ENCODE measurements at places on chromosomes 1 and 21.

DNA sequence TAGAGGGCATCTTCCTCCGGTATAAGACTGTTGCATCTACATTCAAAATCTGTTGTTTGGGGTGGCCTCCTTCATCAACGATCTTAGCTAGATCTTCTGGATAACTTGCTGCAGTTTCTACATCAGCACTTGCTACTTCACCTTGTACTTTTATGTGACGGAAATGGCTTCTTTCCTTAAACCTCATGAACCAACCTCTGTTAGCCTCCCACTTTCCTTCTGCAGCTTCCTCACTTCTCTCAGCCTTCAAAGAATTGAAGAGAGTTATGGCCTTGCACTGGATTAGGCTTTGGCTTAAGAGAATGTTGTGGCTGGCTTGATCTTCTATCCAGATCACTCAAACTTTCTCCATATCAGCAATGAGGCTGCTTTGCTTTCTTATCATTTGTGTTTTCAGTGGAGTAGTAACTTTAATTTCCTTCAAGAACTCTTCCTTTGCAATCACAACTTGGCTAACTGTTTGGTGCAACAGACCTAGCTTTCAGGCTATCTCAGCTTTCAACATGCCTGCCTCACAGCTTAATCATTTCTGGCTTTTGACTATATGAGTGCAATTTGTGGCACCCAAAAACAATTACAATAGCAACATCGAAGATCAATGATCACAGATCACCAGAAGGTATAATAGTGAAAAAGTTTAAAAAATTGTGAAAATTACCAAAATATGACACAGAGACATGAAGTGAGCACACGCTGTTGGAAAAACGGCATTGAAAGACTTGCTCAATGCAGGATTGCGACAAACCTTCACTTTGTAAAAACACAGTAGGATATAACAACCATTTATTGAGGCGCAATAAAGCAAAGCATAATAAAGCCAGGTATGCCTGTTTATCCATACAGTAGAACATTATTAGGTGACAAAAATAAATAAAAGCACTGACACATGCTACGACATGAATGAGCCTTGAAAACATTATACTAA, 56.7 kb upstream of the GFI1 start:
- DNase-seq: no peak

- DNase-seq: no peak
Measured at GRCh38 chr1:53308506-53308905, 19.4 kb downstream of the LRP8 start.

DNA sequence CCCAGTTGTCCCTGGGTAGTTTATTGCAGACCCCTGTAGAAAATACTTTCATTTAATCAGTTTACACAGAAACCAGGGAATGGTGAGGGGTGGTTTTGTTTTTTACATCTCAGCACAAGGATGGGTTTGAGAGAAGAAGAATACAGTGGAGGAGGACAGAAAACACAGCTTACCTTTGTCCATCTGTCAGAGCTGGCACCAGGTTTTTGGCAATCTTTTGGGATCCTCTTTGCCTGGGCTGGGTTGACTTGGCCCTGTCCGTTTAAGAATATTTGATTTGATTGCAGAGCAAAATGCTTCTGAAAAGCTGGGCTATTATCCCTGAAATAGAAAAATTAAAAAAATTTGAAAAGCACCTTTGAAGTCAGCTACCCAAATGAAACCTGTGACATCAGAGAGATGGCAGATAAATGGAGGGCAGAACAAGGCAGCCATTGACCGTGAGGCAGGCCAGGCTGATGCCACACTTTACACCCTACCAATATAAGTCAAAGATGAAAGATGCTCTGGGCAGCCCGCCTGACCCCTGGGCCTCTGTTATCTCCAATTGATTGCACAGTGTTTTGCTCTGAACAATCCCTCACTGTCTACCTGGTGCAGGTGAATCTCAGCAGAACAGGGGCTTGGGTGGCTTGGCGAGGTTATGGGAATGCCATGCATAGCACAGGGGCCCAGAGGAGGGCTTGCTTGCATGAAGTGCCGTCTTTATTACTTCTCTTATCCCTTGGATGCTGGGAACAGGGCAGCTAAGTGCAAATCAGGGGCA, 218.8 kb downstream of the LMX1A start:
- no peak for DNase-seq

DNA sequence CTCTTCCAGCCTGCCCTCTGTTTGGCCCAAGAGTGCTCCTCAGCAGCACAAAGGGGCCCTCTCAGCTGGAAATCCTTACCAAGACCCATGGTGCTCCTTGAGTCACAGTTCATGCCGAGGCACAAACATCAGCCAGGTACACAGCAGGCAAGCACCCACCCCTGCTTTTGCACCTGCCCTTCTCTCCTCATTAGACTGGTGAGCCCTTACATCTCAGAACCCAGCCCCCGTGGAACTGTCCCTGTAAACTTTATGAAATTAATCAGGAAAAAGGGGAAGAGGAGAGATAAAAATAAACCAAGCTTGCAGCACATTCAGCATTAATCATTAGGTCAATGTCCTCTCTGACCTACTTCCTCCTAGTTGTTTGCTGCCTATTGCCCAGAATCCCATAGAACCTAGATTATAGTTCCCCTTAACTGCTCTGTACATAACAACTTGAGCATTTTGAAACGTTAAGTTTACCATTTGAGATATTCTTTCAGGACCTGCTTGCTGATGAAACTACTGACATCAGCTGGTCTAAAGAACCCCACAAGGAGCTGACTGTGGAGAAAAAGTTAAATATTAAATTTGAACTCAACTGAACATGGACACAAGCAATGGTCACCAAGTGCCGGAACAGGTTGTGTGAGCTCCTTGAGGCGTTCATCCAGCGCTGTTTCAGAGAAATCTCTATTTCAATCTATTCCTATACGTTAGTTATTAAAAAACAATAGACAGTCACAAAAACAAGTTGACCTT, 738.4 kb downstream of the MATN1 start:
- no peak for DNase-seq

DNA sequence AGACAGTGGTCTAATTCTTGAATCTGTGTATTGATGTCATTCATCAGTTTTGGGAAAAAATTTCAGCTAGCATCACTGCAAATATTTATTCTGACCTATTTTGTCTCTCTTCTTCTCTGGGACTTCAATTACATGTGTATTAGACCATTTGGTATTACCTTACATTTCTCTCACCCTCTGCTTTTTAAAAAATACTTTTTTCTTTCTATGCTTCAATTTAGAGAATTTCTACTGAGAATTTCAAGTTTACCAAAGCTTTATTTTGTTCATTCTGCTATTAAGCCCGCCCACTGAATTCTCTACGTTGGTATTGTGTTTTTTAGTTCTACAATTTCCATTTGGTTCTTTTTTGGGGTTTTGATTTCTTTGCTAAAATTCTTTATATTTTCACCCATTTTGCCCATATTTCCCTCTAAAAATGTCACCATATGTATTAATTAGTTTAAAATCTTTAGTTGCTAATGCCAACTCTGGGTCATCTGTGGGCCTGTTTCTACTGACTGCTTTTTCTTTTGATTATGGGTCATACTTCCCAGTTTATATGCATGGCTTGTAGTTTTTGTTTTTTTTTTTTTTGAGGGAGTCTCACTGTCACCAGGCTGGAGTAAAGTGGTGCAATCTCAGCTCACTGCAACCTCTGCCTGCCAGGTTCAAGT, 212.0 kb downstream of the DYRK1A start:
- DNase-seq: no peak

GRCh38 chr1:25137106-25137505, 95.2 kb downstream of the SYF2 start:
- no peak for DNase-seq

- DNase-seq: no peak
Measured at GRCh38 chr1:232457595-232457994, 172.3 kb downstream of the SIPA1L2 start.

GRCh38 chr1:208909011-208909984, 665.1 kb upstream of the PLXNA2 start:
- DNase-seq: no peak

DNA sequence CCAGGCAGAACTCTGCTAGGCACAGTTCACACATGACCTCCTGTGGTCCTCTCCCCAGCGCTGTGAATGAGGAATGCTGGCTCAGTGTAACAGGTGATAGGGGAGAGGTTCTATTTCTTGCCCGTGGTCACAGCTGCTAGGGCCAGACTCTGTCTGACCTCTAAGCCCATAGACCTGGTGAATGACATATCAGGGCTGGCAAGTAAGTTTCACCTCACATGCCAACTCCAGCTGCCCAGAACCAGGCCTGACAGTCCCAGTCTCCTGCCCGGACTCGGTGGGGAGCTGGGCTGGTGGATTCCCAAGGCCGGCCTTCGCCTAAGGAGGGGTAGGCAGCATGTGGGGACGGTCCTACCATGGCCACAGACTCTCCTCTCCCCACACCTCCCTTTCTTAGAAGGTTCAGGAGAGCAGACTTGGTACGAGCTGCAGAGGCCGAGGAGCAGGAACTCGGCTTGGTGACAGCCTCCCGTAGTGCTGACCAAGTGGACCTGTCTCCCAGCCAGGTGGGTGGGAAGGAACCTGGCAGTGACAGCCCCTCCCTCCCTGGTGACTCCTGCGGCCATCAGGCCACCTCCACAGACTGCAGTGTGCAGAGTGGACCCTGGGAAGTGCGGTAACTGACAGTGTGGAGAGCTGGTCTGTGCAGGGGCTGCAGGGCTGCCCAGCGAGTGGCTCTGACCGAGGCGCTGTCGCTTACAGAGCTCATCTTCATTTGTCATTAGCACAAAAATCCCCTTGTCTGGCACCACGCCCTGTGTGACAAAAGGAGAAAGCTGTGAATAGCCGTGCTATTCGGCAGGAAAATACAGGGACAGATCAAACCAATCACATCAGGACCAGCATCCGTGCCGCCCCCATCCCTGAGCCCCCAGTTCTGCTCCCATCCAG, 74.6 kb downstream of the SCCPDH start:
- DNase-seq: no peak

DNA sequence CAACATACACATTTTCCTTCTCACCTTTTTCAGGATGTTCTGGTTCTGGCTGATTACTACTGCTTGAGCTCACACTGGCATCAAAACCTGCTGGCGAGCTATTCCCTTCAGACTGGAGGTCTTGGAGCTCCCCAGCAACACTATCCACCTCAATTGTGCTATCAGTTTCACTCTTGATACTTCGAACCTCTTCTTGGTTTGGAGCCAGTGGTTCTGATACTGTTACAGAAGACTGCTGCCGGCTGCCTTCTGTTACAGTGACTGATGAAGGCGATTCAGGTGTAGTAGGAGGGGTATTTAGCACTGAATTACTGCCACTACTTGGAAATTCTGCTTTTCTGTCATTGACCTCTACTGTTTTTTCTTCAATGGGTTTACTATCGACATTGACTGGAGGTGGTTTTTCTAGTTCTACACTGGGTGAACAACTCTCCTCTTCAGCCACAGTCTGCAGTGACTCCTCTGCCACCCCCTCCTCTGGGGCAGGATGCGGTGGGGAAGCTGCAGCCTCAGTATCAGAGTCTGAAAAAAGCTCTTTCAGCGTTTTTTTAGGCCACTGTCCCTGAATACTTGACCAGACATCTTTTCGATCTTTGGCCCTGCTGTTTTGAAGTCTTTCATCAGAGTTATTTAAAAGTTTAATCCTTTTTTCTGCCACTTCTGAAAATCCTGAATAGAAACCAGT, 20.7 kb upstream of the RBM34 start:
- no peak for DNase-seq
